ENCODE measurements at places on chromosomes 2 and 18.

GRCh38 chr18:59345556-59345955, 13.5 kb downstream of the LMAN1 start:
- no peak for DNase-seq

DNA sequence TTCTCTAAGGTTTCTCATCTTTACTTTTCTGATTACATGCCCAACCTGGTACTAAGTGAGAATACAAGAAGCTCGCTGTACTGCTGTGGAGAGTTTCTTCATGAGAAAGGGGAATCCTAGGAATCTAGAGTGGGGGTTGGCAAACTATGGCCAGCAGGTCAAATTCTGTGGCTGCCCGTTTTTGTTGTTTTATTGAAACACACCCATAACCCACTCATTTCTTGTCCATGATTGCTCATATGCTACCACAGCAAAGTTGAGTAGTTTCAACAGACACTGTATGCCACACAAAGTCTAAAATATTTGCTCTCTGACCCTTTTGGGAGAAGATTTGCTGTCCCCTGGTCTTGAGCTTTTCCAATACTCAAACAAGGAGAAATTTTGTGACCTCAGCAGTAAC, 58.8 kb downstream of the C2orf74 start:
- no peak for DNase-seq

- no peak for DNase-seq
These were observed 81.0 kb downstream of the ALPK2 start for GRCh38 chr18:58547864-58548263.

DNA sequence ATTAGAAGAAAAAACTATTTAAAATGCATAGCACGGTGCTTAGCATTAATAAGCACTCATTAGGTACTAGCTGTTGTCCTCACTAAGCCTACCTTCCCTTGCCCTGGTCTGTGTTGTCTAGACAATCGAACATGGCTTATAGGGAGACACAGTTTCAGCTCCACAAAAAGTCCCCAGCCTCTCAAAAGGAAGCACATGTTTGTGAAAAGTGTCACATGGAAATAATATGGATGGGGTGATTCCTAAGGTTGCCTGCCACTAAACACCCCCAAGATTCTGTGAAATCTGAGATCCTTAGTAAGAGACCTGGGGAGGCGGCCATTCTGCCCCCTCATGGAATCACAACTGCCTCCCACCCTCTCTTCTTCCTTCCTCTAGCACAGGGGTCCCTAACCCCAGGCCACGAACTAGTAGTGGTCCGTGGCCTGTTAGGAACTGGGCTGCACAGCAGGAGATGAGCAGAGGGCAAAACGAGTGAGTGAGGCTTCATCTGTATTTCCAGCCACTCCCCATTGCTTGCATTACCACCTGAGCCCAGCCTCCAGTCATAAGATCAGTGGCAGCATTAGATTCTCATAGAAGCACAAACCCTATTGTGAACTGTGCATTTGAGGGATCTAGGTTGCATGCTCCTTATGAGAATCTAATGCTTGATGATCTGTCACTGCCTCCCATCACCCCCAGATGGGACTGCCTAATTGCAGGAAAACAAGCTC, 59.6 kb upstream of the NDUFV2 start:
- no peak for DNase-seq

- DNase-seq: no peak
These were observed 20.6 kb upstream of the EXOC6B start for GRCh38 chr2:72846171-72847095.

- DNase-seq: no peak
These were observed 18.5 kb downstream of the TMEM177 start for GRCh38 chr2:119697290-119698020.

DNA sequence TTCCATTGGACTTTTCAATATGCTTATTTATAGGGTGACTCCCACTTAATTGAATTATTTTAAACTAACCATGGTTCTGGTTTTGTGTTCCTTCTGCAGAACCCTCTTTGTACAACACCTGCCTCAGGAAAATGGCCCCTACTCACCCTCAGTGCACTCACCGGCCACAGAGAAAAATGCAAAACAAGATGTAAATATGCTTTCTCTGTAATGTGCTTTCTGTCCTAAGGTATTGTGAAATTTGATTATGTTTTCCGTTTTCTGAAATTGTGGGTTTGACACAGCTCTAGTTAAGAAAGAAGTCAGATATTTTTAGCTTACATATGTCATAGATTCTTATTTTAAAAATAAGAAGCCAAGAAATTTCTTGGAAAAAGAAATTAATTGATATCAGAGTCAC, 357.7 kb upstream of the SMIM21 start:
- DNase-seq: no peak

DNA sequence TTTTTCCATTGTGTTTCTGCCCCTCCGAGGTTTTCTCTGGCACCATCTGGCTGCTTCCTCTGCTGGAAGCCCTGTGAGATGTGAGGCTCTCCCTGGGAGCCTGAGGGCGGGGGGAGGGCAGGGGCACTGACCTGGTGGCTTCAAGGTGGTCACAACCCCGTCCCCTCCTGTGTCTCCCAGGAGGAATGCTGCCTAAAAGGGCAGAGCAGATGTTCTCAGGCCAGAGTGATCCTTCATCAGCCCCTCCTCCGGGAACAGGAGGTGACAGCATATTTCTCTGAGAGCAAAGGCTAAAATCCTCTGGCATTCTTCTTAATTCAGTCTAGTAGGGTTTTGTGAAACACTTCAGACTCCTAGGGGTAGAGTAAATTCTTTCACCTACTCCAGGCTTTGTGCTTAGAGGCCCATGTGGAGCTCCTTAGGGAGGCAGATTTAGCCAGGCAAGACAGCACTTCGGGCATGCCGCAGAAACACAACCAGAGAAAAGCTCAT, 18.3 kb upstream of the GREB1 start:
- no peak for DNase-seq

DNA sequence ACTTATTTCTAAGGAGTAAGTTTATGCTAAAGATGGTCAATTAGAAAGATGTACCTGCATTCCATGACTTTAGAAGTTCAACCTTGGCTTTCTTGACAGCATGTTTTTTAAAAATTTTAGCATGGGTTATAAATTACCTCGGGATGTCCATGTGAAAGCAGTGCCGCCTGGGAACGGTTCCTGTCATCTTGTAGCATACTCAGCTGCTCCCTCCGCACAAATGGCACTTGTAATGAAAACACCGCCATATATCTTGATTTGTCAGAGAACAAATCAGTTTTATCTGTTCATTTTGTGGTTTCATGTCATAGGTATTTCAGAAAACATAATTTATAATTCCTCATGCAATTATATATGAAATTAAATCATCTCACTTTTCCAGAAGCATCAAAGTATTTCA, 38.3 kb downstream of the SATB2 start:
- no peak for DNase-seq

GRCh38 chr2:45909677-45910191, 258.3 kb downstream of the PRKCE start:
- no peak for DNase-seq

GRCh38 chr2:3110994-3111666, 266.5 kb downstream of the EIPR1 start:
- DNase-seq: no peak

DNA sequence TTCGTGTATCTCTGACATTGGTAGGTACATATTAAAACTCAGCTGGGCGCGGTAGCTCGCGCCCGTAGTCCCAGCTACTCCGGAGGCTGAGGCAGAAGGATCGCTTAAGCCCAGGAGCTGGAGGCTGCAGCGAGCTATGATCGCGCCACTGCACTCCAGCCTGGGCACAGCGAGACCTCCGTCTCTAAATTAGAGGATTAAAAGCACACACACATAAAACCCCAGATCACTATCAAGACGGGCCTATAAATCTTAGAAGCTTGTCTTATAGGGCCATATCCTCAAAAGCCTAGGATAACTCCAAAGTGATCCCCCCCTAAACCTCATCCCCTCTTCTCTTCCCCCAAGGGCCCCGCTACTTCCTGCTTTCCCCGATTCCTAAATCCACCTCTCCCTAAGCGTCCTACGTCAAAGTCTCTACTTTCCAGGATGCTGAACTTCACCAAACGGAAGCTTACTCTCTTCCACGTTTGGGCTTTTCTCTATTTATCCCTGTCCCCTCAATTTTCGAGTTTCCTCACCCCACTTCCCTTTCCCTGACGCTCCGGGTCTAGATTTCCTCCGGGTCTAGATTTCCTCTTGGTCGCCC, 707 bp downstream of the KRCC1 start:
- DNase-seq: no peak

GRCh38 chr18:29003194-29003593, 826.3 kb upstream of the CDH2 start:
- no peak for DNase-seq

DNA sequence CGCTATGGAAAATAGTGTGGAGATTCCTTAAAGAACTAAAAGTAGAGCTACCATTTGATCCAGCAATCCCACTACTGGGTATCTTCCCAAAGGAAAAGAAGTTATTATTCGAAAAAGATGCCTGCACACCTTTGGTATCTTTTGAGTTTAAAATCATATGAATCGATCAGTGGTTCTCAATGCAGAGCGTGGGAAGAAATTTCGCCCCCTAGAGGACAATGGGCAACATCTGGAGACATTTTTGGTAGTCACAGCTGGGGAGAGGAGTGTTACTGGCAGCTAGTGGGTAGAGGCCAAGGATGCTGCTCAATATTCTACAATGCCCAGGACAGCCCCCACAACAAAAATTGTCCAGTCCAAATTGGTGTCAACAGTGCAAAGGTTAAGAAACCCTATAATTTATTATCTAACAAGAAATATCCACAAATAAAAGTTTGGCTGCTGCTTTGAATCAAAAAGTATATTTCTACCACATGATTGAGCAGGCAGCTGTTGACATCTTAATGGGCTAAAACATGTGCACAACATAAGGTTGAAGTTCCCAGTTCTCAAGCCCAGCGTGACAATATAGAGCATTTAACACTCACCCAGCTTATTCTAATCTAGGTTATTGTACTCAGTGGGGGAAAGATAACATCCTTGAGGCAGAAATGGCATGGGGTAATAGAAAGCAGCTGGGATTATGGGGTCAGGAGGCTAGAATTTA, 425.7 kb downstream of the LRATD1 start:
- DNase-seq: no peak

DNA sequence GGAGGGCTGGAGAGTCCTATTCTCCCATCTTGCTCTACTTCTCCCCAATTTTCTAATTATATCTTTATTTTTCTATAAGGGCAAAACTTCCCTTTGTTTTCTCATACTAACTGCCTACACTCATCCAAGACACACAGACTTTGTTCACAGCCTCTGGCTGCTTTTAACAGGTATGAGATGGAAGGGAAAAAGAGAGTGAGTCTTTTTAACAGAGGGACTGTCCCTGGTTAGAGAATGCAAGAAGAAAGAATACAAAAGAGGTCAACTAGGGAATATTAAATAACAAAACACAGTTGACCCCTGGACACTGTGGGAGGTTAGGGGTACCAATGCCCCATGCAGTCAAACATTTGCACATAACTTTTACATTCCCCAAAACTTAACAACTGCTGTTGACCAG, 41.8 kb downstream of the SP100 start:
- DNase-seq: no peak

DNA sequence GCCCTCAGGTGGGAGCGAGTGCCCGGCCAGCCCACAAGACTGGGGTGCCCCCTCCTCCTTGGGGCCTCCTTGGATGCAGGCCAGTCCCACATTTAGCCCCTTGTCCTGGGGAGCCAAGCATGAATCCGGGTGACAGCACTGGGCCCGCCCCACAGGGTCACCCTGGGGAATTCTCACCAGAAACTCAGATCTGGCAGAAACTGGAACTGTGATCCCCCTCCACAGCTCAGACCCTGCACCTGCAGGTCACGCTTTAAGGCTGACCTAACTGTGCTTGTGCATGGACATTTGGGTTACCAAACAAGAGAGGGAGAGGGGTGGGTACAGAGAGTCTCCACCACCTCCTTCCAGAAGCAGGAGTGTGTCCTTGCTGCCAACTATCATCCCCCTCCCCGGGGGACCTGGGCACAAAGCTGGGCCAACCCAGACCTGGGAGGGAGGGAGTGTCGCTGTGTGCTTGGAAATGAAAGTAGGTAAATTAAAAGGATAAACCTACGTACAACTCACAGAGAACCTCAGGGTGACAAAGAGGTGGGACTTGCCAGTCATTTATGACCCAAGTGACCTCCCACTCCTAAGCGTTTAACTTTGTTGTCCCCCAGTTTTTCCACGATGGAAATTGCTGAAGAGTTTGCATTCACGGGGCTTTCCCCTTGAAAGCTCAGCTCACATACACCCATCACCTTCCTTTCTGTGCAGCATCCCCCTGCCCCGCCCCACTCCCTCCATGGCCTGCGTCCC, 9.1 kb downstream of the ITM2C start:
- DNase-seq: no peak

DNA sequence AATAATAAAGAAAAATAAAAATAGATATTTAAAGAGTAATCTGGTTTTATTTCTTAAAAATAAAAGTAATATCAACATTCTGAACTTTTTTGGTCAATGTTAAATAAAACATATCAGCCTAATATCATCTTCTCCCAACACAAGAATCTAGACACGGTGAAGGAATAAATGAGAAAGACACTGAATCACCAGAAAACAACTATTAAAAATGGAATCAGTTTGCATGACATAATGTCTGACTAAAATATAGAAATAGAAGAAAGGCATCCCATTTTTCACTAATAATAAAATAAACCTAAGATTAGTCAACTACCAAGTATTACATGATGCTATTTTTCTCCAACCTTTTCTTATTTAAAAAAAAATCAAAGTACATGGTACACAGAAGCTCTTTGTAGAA, 30.8 kb upstream of the TNFAIP6 start:
- DNase-seq: no peak

DNA sequence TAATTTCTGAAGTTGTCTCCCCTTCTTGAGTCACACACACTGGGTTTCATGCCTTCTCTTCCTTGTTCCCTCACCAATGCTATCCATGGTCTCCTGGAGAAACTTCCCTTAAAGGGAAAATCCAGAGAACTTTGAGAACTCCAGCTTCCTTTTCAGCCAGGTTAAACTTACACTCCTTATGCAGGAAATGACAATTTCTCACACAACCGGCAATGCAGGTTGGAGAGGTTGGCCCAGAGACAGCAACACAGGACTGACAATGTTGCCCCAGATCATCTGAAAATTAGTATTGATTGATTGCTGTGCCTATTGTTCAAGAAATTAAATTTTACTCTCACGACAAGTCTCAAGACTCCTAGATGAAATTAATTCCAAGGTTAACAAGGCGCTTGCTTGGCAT, 292.2 kb downstream of the NYAP2 start:
- DNase-seq: no peak

DNA sequence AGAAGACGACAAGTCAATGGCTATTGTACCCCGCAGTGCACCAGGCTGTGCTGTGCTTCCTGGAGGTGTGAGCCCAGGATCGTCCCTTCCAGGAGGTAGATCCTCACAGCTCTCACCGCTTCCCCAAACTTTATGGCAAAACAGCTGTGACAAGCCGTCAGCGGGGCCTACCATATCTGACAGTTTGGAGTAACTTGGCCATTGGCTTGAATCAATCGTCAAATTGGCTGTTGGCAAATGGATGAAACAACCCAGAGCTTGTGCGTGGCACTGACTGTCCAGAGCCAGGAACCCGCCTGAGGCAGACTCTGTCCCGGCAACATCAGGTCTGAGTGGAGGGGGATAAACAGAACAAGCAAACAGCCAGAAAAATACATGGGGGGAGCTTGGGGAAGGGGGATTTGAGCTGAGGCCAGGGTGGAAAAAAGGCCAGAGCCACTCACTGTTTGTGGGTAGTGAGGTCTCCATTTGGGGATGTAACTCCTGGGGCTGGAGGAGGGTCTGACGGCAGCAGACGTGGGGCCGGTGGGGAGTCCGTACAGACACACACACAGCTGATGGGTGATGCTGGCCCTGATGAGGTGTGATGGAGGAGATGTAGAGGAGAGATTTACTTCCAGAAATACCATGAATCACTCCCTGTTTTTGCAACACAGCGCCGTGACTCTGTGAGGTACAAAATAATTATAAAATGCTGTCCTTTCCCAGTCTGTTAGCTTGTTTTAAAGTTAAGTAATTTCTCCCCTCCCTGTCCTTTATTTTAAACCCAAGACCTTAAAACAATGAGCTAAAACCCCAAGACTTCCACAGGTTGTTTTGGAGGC, 174.8 kb downstream of the TWIST2 start:
- no peak for DNase-seq
